RCC 7860 (cell line): ENCODE measurements at places on chromosomes 12 and 14.

DNA sequence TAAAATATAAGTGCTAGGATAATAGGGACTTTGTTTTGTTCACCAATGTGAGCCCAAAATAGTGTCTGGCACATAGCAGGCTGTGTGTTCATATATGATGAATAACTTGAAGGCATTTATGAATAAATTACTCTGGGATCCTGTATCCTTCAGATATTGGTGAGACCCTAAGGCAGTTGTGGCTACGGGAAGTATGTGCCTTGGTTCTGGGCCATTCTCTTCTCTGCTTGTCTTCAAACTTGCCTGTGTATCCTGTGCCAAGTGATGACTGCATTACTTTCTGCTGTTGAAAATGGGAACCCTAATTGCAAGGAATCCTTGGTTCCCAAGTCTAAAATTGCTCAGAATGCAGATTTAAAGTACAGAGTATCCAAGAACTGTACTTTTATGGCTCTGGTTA lies 67.6 kb upstream of the KTN1 start:
- no peak for DNase-seq

- no peak for DNase-seq
Measured at GRCh38 chr12:123858176-123858575, 96.1 kb downstream of the DNAH10 start.

DNA sequence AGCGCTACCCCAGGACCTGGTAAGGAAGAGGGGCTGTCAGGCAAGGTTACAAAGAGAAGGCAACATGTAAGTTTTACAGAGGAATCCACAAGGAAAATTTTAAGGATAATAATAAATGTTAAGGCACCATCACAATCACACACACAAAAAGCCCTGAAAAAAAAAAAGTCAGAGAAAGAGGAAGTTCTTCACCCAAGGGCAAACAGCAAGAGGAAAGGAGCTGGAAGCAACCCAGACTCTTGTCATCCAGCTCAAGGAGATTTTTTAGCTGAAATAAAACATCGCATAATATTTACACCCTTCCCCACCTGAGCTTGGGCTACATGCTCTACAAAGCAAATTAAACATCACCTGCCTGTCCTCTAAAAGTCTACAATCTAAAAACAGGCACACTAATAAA lies 9.5 kb downstream of the SPTB start:
- no peak for DNase-seq

DNA sequence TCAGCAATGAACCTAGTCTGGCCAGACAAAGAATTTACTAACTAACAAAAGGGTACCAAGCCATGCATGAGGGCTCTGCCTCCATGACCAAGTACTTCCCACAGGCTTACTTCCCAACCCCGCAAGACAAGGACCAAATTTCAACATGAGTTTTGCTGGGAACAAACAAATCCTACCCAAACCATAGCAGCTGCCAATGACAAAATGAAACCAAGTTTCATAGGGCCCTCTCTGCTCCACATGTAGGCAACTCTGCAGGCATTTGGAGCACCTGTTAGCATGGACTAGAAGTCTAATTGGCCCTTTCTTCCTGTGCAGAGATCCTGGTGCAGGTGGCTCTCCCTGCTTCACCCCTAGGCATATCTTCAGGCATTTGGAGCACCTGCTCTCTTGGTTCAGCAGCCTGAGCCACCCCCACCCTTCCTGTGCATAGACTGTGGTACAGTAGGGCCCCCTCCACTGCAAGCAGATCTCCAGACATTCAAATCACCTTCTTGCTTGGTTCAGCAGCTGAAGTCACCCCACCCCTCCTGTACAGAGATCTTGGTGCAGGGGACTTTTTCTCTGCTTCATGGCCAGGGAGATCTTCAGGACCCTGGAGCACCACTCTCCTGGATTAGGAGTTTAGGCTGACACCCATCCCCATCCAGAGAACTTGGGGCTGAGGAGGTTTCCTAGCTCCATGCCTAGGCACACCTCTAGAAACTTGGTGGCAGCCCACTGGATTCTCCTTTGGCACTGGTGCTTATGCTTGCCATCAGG lies 308.7 kb downstream of the RPAP3 start:
- DNase-seq = no peak

DNA sequence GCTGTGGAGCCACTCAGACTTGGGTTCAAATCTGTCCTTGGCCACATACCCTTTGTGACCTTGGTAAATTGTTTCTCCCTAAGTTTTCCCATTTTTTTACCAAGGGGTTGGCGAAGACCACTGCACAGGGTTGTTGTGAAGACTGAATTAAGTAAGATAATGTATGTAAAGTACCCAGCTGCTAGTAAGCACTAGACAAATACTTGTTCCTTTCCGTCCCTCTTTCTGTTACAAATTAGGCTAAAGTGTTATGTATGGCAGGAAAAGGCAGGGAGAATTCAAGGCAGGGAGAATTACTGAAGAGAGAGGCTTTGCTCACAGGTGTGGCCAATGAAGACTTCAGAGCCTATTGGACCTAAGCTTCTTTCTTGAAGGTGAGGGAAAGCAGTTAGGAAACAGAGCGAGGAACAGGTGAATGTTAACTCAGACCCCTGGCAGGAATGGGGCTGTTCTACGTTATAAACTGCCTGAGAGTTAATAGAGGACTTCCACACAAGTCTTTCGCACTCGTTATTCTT lies 25.9 kb downstream of the ABHD12B start:
- DNase-seq = no peak

DNA sequence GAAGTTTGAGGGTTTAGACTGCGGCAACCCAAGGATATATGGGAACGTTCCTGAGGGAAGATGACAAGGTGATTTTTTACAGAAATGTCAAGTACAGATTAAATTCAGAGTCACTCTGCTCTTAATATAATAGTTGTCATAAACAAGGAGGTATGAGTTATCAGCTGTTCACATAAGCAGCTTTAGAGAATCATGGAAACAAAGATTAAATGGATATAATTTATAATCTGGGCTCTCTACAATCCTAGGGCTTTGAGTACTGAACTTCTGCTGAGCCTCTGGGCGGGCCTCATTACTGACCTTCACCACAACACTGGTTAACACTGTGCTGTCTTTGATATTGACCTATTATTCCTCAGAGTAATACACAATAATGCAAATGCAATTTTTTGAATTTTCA lies 577.8 kb downstream of the RPS29 start:
- no peak for DNase-seq

- DNase-seq = peak; percentile 64
Measured at GRCh38 chr12:19846574-19846973, 407.3 kb downstream of the AEBP2 start.

DNA sequence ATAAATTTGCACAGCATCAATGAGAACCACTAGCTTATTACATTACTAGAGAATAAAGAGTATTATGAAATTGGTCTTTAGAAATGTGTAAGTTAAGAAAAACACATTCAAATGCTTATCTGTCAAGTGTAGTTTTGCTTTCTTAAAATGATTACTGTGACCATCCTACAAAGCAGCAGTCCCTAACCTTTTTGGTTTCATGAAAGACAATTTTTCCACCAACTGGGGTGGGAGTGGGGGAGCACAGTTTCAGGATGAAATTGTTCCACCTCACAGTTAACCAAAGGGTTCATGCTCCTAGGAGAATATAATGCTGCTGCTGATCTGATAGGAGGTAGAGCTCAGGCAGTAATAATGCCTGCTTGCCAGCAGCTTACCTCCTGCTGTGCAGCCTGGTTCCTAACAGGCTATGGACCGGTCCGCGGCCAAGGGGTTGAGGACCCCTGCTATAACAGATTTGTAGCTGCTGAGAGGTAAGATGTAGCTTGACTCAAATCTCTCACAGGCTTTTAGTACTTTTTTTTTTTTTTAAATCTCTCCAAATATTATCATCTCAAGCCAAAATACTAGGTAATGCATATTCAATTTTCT lies 45.4 kb downstream of the PPP4R3A start:
- no peak for DNase-seq

DNA sequence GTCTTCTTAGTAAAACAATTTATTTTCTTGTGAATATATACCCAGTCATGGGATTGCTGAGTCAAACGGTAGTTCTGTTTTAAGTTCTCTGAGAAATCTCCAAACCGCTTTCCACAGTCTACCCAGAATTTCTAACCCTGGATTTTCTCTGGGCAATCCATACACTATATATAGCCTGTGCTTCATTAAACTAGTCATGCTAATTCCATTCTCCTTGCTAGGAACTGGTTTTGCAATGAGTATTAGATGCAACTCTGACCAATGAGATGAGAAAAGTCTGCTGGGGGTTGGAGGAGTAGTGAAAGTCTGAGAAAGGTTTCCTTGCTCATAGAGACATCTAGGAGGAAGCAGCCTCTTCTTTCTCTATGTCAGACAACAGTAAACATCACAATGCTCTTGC lies 196.1 kb upstream of the CDKN3 start:
- DNase-seq = no peak

GRCh38 chr12:93247313-93247991 lies 130.3 kb upstream of the NUDT4 start:
- no peak for DNase-seq
